ENCODE measurements at places on chromosomes 5 and 9.

- no peak for DNase-seq
Observed at GRCh38 chr5:60226128-60226527, 332.6 kb upstream of the PDE4D start.

DNA sequence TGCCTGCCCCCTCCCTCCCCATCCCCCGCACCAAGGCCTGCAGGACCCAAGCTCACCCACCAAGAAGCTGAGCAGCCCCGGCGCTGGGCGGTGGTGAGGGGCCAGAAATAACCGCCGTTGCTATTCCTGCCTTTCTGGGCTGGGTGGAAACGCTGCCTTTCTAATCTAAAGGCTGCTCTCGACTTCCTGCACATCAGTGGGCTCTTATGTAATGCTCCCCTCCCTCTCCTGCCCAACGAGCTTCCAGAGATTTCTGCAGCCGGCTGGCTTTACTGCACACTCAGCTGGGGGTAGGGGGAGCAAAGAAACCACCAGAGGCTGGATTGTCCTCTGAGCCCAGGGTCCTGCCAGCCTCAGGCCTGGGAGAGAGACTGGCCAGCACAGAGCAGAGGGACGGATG is 6.9 kb upstream of the EGR1 start:
- no peak for DNase-seq

DNA sequence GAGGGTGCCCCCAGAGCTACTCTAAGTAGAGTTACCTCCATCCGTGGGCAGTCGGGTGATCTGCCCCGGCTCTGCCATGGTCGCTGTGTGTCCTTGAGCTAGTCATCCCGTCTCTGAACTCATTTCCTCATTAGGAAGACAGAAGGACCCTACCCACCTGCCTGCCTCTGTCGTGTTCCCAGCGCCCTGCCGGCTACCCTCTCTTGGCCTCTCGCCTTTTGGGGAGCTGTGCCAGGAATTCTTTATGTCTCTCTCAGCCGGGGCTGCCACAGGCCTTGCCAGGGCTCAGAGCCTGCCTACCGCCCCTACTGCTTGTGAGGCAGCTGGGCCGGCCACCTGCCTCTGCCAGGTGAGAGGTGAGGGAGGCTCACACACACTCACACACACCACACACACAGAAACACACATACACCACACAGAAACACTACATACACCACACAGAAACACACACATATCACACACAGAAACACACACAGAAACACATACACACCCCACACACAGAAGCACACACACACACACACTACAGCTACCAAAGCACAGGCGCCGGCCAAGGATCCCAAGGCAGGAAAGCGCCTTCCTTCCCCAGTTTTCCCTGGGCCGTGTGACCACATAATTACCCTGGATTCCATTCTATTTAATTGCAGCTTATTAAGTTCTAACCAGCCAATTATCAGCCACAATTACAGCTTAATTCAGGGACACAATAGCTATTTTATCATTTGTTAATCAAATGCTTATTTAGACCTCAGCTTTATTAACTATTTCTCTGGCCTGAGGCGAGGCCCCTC is 41.7 kb downstream of the UNC5A start:
- no peak for DNase-seq

GRCh38 chr9:134486596-134486995 is 155.0 kb upstream of the COL5A1 start:
- no peak for DNase-seq

- DNase-seq: no peak
Observed at GRCh38 chr9:121237916-121238315, 30.0 kb upstream of the GSN start.

GRCh38 chr9:110996436-110997220 is 41.6 kb downstream of the LPAR1 start:
- no peak for DNase-seq

DNA sequence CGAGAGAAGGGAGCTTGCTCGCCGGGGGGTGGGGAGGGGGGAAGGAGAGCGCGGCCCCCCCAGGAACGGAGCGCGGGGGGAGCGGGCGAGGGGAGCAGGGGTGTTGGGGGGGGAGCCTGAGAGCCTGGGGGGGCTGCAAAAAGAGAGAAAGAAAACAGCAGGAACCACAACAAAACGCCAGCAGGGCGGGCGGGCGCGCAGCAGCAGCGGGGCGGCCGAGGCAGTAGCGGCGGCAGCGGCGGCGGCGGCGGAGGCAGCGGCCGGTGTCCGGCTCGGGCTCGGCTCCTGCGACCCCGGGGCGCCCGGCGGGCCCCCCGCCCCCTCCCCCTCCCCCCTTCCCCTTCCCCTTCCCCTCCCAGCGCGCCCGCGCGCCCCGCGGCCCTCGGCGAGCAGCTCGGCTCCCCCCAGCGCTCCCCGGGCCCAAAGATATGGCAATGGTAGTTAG is 1.6 kb downstream of the NR2F1 start:
- no peak for DNase-seq

DNA sequence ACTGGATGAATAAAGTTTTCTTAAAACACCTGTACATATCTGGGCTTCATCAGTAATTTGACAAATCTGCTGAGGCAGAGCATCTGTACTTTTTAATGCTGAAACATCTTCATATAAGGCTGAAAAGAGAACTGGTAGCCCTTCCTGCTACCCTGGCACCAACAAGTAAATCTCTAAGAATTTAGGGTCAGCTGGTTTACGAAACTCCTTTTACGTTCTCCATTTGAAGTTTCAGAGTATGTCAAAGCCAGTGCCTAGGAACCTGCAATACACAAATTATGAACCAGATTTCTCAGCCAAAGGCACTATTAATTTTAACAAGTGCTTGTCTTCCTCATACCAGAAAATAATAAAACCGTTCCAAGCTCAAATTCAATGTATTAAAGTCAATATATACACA is 3.8 kb downstream of the ZFAND5 start:
- no peak for DNase-seq

DNA sequence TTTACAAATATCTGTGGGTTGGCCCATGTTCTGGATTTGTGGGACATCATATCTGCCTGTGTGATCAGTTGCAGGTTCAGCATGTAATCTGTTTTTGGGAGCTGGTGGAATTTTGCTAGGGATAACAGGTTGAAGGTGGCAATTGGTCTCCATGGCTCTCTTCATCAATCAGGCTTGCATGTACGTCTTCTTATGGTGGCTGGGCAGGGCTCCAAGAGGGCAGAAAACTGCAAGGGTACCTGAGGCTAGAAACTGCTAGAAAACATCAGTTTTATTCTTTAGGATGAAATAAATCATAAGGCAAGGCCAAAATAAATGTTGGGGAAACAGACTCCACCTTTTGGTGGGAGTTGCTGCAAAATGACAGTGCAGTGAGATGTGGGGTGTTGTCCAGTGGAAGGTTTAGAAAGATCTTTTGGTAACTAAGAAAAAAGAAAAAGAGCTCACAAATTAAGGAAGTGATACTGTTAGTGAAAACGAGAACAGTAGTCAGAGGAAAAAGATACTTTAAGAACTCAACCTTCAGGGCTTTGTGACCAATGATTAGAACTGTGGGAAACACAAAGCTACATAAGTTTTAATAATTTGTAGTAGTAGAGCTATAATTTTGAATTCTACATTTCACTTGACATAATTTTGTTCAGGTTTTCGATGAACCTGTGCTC is 300.7 kb upstream of the IZUMO3 start:
- no peak for DNase-seq

DNA sequence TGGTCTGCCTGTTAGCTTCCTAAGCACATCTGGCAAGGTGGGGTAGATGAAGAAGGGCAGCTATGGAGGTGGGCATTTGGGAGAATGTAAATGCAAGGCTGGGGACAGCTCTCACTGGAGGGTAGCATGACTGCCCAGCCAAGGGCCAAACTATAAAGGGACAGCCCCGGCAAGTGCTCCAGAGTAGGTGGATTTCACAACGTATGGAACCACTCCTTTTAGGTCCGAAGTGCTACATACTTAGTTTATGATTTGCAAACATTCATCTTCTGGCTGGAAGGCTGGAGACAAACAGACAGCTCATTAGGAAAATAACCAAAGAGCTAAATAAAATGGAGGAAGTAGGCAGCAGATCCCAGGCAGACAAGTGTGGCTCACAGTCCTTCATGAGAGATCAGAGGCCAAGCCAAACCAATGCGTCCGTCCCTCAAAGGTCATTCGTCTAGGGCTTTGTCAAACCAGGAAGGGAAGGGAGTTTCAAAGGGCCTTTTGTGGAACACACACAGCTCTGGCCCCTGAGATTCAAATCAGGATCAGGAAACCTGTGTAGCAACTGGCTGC is 42.5 kb upstream of the GLRX start:
- DNase-seq: no peak

DNA sequence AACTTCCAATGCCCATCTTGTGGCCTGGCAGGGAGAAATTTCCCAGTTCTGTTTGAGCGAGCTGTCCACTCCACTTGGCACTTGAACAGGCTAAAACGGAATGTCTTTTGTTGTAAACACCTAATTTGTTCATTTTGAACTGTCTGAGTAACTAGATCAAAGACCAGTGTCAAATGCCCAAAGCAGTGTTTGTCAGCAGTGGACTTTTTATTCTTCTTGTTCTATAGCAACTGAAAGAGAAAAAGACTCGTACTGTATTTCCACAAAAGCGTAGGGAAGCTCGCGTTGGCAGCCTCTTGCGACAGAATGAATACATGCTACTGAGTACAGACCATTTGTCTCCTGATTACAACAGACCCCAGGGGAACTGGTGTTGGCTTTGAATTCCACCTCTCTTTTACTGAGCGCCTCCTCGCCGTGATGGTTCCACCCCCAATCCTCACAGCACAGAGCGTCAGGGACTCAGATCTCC is 601.8 kb upstream of the ZNF608 start:
- no peak for DNase-seq

GRCh38 chr5:123806644-123807043 is 294.7 kb downstream of the CSNK1G3 start:
- no peak for DNase-seq

- no peak for DNase-seq
Observed at GRCh38 chr5:89280103-89281037, 397.4 kb upstream of the MEF2C start.

DNA sequence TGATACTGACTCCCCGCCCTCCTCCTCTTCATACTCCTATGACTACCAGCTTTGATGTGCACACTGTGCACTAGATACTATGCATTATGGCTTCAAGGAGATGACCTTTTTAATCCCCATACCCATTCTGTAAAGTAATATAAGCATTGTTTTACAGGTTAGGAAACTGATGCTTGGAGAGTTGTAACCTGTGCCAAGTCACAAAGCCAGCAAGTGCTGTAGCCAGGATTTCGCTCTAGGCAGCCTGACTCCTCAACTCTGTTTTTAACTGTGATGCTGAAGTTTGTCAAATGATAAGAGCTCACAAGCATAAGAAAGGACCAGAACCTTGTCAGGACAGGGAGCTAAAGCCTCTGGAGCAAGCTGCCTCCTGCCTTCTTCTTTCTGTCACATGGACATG is 461.3 kb downstream of the TMEM232 start:
- DNase-seq: no peak

GRCh38 chr5:58499231-58499630 is 8.0 kb downstream of the GAPT start:
- no peak for DNase-seq

Data from stimulated activated CD8-positive, alpha-beta memory T cell treated with anti-CD3 and anti-CD28 coated beads, Interleukin-4, amount 100 ng/mL, for 1 hour (primary cell).